NCI-H1105 treated with DMSO at 0.1 percent for 48 hours (cell line): ENCODE measurements at places on chromosomes 4 and X.

DNA sequence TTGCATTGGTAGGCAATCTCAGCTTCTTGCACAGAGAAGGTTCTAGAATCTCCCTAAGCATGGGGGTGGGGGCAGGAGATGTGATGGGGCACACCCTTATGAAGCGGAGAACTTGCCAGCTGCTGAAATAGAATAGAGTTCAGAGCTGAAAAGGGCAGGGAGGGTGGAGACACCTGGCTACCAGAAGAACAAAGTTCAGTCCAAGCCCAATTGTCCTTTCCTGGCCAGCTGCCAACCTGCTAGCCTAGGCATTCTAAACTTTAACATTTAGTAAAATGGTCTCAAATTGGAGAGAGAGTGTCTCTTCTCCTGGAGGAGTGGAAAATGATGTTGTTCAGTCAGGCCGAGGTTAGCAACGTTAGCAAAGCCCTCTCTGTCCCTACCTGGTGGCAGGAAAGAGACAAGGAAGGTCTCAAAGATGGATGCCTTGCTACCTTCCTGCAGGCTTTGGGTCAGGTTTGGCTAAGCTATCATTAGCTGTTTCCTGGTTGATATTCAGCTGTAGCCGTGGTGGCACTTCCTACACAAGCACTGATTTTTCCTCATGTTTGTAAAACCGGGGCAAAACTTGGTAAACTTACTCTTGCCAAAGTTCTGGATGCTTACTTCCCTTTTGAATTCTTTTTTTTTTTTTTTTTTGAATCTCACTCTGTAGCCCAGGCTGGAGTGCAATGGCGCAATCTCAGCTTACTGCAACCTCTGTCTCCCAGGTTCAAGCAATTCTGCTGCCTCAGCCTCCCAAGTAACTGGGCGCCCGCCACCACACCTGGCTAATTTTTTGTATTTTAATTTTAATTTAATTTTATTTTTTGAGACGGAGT, 34.7 kb upstream of the NYX start:
- DNase-seq, result no peak

DNA sequence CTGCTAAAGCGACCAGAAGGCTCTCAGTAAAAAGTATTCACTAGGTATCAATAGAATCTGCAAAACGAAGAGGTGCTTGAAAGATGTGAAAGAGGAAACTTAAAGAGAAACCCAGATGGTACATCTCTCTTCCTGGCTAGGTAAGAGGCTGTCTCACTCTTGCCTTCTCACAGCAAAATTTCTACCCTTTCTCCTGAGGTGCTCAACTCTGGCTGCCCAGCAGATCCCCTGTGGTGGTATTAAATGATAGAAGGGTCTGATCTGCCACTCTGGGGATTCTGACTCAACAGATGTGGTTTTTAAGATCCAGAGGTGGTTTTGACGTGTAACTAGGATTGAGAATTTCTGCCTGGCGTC, 14.9 kb upstream of the TSPAN5 start:
- no peak for DNase-seq

- DNase-seq, result no peak
These were observed 278 bp downstream of the RELL1 start for GRCh38 chr4:37685823-37686372.

- no peak for DNase-seq
These were observed 175.1 kb upstream of the KIT start for GRCh38 chr4:54482529-54483200.
